Activated naive CD8-positive, alpha-beta T cell treated with anti-CD3 and anti-CD28 coated beads, Interleukin-2, amount 10 ng/mL, durations not matched to agents 7 days and 5 days (primary cell): ENCODE measurements at places on chromosomes 5 and 9. TPM values are rescaled to one million over a fixed set of nuclear protein-coding genes. Genes with fewer than 3 reads are reported as not detected.

- no peak for DNase-seq
- H3K4me1 ChIP-seq = no peaks in the 10 kb centered on the region
- H3K36me3 ChIP-seq = no peaks in the 10 kb centered on the region
- H3K4me3 ChIP-seq = no peak overlapping the region
- no peak overlapping the region for H3K27ac ChIP-seq
- H3K27me3 ChIP-seq = no peaks in the 10 kb centered on the region
These were observed 887.3 kb upstream of the SEMA6A start for GRCh38 chr5:117461966-117462365.

GRCh38 chr5:151868451-151868850 lies 56.2 kb downstream of the GLRA1 start:
- no peak for DNase-seq
- no peak overlapping the region for H3K27ac ChIP-seq
- no peaks in the 10 kb centered on the region for H3K27me3 ChIP-seq
- no peaks in the 10 kb centered on the region for H3K36me3 ChIP-seq

CYLC2 gene
- not detected for total RNA-seq

GPX3 gene
- not detected for total RNA-seq

GRCh38 chr5:127621601-127622325 lies 27.1 kb upstream of the CTXN3 start:
- no peak overlapping the region for H3K27ac ChIP-seq
- no peak for DNase-seq
- no peak overlapping the region for H3K4me3 ChIP-seq
- no peaks in the 10 kb centered on the region for H3K27me3 ChIP-seq
- no peaks in the 10 kb centered on the region for H3K36me3 ChIP-seq

SLC6A18 gene
- not detected for total RNA-seq

DNA sequence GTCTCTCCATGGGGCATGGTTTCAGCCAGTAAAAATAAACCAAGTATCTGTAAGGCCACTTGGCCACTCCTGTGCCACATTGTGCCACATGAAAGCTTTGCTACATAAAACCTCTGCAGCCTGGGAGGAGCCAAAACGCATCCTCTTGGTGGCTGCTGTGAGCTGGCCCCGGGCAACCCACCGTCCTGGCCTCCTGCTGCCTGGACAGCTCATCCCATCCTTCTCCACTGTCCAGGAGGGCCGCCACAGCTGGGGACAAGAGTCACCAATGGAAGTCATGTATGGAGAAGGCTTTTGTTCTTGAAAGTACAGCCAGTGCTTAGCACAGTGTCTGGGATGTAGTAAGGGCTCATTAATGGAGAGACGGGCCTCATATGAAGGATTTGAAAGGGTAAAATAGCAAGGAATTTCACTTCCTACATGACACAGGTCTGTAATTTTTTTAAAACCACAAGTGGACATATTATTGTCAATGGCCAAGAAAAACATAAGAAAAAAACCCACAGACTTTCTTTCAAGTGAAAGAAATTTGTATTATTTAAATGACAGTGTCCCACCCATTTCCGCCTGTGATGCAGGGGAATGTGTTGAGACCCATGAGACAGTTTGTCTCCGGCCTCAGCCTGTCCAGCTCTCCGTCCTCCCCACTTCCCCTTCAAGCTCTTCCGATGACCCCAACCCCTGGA lies 6.6 kb downstream of the PTGES start:
- no peaks in the 10 kb centered on the region for H3K36me3 ChIP-seq
- DNase-seq = no peak
- no peak overlapping the region for H3K27ac ChIP-seq
- no peak overlapping the region for H3K4me3 ChIP-seq
- H3K4me1 ChIP-seq = peaks cover 2% of the 10 kb centered on the region

GRCh38 chr5:138843316-138844124 lies 31.6 kb downstream of the LRRTM2 start:
- H3K36me3 ChIP-seq = no peaks in the 10 kb centered on the region
- H3K27ac ChIP-seq = no peak overlapping the region
- no peak for DNase-seq

GRCh38 chr5:166279828-166280227 lies 2011.6 kb upstream of the WWC1 start:
- H3K4me3 ChIP-seq = no peak overlapping the region
- no peaks in the 10 kb centered on the region for H3K36me3 ChIP-seq
- H3K27me3 ChIP-seq = no peaks in the 10 kb centered on the region
- no peak for DNase-seq
- H3K4me1 ChIP-seq = no peaks in the 10 kb centered on the region

DNA sequence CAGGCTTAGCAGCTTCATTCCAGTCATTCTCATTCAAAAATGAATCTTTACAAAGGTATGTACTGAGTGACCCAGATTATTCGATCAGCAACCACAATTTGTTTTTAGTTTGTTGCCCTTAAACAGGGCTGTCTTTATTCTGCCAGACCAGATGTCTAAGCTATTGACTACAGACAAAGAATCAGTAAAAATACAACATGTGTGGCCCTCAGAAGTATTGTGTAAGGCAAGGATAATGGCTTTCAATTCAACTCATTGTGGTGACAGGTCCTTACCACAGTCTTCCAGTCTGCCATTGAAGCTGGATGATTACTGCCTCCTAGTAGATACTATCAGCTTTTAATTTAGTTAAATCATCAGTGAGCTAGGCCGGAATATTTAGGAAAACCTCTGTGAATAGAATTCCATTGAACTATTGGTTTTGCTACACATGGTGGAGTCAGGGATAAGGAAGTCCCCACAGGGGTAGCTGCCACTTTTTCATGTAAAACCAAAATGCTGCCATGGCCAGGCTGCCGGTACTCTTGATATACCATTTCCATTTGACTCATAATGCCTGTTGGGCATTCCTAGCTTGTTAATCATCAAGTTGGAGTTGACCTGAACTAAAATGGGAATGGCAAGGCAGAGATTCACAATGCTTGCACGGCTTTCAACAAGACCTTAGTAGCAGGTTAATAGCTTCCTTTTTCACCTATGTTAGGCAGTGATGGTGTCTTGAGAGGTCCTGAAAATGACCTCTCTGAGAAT lies 175.6 kb downstream of the MEF2C start:
- DNase-seq = no peak
- no peak overlapping the region for H3K4me3 ChIP-seq
- no peak overlapping the region for H3K27ac ChIP-seq
- no peaks in the 10 kb centered on the region for H3K36me3 ChIP-seq
- H3K27me3 ChIP-seq = peaks cover 7% of the 10 kb centered on the region

- no peak overlapping the region for H3K27ac ChIP-seq
- H3K4me1 ChIP-seq = peaks cover 24% of the 10 kb centered on the region
- H3K27me3 ChIP-seq = peaks cover 22% of the 10 kb centered on the region
- DNase-seq = no peak
- peaks cover 10% of the 10 kb centered on the region for H3K36me3 ChIP-seq
These were observed 3.0 kb downstream of the F2R start for GRCh38 chr5:76718880-76719279.
